ENCODE measurements at places on chromosomes 1 and 21.
A peak's percentile ranks its signal among the peaks of the same experiment; 100 is the strongest.

DNA sequence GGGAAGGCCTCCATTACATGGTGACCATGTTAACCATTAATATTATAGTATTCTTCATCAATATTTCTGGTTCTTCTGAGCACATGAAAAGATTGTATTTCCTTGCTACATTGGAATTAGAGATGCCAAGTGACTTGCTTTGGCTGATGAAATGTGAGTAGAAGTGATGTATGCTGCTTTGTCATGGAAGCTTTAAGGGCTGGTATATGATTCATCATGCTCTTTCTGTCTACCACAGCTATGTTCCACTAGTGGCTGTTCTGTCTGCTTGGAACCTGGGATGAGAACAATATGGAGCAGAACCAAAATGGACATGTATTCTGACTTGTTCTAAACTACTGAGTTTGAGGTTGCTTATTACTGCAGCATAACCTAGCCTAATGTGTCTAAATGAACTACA, 163.3 kb downstream of the TM2D1 start:
- no peak for DNase-seq

- DNase-seq, result peak; percentile 46
Measured at GRCh38 chr1:43763497-43763973, 56.2 kb downstream of the ST3GAL3 start.

- no peak for DNase-seq
Measured at GRCh38 chr1:21931171-21932093, 5.7 kb downstream of the HSPG2 start.

- DNase-seq, result no peak
Measured at GRCh38 chr1:149843431-149844041, 55.8 kb upstream of the BOLA1 start.

DNA sequence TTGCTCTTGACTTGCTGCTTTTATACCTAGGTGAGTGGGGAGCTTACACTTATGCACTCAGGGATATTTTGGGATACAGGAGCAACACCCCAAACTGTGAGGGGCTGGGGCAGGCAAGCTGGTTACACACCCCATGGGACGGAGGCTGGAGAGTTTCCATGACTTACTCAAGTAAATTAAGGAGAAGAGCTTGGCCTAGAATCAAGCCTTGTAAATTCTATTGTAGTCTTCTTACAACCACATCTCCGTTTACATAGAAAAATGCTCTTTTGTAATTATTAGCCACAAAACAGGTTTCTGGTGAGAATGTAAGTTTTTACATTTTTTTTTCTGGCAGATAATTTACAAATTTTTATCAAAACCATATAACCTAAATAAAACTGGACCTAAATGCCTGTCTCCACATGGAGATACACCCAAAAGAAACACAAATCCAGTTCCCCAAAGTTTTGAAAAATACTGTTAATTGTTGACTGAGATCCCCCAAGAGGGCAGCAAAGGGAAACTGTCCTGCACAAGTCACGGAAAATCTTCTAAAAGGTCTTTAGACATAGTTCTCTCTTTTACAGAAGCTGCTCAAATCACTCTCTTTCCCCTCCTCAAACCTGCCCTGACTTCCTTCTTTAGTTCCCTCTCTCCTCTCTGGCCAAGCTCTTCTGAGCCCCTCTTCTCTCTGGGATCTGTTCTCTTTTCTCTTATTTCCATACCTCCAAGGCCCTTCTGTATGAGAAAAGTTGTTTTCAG, 134.0 kb downstream of the HIVEP3 start:
- DNase-seq, result no peak

GRCh38 chr1:59549903-59550302, 253.0 kb downstream of the FGGY start:
- DNase-seq, result no peak

GRCh38 chr1:175287377-175287776, 94.8 kb upstream of the KIAA0040 start:
- DNase-seq, result no peak

GRCh38 chr1:40954626-40955025, 24.9 kb upstream of the CTPS1 start:
- DNase-seq, result no peak

GRCh38 chr1:52592637-52593323, 9.4 kb upstream of the GPX7 start:
- no peak for DNase-seq

- no peak for DNase-seq
Measured at GRCh38 chr1:8551057-8551456, 233.1 kb downstream of the SLC45A1 start.

- peak; percentile 67 for DNase-seq
Measured at GRCh38 chr1:6485168-6486101, 6.0 kb downstream of the PLEKHG5 start.

DNA sequence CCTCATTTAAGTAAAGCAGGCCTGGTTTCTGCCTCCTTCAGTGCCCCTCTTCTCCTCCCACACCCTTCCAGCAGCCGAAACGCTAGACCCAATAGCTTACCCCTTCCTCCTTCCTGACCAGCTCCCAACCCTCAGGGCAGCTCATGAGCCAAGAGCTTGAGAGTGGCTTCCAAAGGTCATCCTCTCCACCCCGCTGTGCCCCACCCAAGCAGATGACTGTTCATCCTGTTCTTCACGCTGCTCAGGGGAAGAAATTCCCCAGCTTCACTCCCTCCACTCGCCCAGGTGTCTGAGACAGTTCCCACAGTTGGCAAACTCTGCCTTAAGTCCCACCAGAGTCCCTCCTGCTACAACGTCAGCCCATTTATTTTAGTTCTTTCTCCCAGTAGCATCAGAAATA, 23.4 kb downstream of the ARHGEF19 start:
- DNase-seq, result no peak

DNA sequence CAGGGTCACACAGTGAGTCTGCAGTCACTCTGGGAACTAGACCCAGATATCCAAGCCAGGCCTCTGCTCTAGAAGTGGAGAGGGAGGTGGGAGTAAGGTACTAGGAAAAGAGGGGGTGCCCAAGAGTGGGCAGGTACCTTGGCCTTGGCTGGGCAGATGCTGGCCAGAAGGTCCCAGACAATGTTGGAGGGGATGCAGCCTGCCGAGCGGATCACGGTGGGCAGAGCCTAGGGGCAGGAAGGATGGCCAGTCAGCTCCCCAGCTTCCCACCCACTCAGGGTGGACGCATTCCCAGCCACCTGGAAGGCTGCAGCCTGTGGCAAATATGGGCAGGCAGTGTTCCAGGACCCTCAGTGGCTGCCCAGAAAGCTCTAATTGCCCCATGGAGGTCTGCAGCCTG, 23.3 kb downstream of the SPOCD1 start:
- peak; percentile 7 for DNase-seq

DNA sequence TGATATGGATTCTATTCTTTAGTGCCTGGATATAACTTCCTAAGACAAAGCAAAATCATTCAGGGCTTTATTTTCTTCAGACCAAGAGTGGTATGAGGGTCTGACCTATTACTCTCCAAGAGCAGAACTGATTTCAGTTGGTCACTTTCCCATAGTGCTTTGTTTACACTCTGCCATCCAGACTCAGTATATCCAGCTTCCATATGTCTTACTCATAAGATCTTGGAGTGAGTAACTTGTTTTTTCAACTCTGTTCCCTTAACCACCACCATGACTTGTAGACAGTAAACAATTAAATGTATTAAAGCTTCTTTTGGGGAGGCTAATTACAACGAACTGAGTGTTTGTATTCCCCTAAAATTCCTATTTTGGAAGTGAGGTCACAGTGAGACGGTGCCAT, 83.4 kb downstream of the USP24 start:
- DNase-seq, result no peak

DNA sequence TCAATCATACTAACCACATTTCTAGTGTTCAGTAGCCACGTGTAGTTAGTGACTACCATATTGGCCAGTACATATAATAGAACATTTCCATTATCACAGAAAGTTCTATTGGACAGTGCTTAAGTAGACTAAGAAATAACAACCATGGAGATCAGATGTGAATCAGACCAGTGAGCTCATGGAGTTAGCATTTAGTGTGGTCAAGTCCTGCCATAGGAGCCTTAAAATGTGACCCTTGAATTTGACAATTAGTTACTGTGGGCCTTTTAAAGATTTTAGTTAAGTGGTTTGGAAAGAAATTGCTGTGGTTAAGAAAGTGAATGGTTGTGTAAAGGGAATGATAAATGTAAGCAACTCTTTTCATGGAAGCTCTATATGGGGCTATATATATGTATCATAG, 123.4 kb downstream of the POU2F1 start:
- no peak for DNase-seq

DNA sequence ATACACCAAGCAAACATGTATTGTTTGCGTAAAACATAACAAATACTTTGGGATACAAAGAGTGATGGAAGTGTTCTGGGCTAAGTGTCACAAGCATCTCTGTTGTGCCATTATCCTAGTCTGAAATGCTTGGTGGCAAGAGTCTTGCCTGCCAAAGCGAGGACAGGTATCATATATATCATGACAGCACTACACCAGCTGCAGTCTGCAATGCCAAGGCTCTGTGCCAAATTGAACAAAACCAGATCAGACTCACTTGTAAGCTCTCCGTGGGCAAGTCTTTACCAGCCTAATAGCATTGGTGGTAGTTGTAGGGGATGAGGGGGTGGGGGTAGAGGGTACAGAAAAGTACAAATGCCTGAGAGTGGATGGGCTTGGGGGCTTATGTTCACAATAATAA, 119.2 kb downstream of the RWDD3 start:
- DNase-seq, result no peak

DNA sequence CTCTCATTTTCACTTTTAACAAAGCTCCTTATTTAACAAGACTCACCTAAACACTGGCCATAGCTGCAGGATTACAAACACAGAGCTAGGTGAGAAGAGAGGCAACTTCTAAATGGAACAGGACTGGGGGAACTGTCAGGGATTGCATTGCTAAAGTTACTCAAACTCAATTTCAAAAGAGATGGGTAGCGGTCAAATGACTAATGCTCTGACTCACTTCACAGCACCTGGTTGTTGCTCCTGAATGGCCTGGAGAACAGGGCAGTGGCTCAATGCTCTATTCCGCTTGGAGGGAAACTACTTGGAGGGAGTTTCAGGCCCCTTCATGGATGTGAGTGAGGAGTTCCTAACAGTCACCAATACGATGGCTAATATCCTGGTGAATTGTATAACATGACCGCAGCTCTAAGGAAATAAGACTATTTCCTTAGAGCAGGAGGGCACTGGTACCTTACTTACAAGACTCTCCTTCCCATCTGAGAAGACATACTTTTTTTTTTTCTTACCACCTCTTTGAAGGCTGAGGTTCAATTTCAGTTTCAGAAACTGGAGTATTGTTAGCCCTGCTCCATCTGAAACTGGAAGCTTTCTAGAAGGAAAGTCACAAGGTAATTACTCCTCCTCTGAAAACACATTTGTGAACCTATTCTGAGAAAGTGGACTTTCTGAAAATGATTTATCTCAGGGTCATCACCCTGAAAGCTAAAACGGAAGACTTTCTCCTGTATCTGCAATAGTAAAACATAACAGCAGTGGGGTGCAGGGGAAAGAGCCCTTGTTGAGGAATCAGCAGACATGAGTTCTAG, 9.5 kb downstream of the DPT start:
- DNase-seq, result no peak

- no peak for DNase-seq
Measured at GRCh38 chr1:78843111-78843510, 163.4 kb downstream of the ADGRL4 start.

DNA sequence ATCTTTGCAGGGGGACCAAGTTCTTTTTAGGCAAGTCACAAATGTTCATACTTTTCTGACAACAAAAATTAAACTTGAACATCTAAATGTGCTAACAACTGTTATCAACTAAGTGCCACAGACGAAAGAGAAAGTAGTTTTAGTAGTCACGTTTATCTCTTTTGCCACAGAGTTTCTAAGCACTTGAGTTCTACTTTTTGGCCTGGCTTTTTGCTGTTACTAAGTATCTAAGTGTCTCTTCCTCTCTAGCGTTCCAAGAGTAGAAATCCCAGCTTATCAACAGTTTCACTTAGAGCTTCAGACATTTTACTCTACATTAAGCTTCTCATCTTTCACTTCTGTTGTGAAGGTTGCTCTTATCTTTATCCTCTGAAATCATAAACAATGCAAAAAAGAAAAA, 34.2 kb downstream of the GATAD2B start:
- no peak for DNase-seq

DNA sequence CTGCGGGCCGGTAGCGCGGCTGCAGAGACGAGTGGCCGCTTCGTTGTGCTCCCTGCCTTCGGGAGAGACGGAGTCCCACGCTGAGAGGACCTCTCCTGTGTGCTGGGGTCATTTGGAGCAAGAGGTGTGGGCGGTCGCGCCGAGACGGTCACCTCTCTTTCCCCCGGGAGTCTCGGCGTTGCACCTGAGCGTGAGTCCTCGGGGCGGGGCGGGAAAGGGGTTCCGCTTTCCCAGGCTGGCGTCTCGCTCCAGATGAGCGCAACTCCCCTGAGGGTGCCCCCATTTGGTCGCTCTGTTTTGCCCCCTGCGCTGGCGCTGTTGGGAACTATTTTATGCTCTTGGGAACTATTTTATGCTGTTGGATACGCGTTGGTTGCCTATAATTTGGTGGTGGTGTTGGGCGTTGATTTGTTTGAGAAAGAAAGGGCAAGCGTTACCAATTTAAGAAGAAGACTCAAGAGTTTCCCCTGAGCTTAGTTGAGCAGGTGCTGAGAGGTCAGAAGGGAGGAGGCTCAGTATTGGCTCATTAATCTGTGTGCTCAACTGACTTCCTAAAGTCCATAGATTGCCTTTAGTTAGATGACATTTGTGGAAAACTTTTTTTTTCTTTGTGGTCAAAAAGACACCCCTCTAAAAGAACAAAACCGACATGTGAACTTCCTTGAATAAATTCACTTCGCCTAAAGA, 683 bp downstream of the LRRC8B start:
- DNase-seq, result peak; percentile 39

GRCh38 chr1:32339363-32339978, 3.4 kb upstream of the MARCKSL1 start:
- no peak for DNase-seq

GRCh38 chr1:7418442-7419080, 352.5 kb upstream of the VAMP3 start:
- no peak for DNase-seq

GRCh38 chr1:125119024-125119441, 3934.3 kb downstream of the SRGAP2C start:
- no peak for DNase-seq

DNA sequence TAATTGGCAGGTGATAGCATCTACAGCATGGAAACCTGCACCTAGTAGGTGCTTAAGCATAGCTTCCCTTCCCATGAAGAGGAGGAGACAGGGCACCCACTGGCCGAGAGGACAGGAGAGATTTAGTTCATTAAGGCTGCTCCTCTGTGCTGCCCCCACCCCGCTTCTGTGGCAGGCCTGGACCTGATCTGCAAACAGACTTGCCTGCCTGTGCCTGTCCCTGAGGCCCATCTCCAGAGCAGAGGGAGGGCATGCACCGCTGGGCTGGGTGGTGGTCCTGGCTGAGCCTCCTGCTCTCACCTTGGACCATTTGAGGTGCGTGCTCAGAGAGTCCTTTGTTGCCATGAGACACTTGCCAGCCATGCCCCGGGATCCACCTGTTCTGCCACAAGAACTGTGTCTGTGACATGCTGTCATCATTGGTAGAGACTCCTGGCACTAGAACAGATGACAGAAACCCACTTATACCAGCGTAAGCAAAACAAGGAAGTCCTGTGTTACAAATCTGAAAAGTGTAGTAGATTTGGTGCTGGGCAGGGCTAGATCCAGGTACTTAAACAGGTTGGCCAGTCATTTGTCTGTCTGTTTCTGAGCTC, 55.6 kb downstream of the PTPRF start:
- DNase-seq, result no peak

- DNase-seq, result no peak
Measured at GRCh38 chr1:40841602-40842001, 20.6 kb downstream of the CITED4 start.
